AG04450 (cell line): ENCODE measurements at places on chromosomes 6 and 20.

GRCh38 chr20:540391-541201 lies 3.0 kb downstream of the CSNK2A1 start:
- no peak for DNase-seq

DNA sequence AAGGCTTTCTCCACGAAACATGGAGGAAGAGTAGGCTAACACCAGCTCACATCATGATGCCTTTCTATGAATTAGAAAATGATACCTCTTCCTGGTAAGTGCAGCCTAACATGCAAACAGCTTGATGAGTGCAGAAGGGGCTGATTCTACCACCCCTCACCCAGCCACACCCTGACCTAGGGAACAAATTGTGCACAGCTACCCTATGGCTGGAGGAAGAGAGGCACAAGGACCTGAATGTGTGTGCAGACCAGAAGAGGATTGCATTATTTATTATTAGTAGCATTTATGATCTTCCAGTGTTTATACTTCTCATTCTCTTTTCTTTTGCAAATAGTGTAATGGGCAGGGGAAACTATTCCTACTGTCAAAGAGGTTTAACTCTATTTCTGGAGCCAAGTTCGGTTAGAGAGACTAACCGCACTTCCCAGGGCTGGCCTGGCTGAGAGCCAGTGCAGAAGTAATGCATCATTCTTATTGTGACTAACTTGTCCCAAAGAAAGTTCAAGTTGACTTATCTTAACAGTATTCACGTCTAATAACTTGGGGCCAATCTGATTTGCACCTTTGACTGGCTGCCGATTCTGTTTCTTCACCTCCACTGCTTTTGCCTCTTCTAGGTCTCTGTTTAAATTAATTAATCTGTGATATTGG lies 237.5 kb downstream of the CD83 start:
- DNase-seq = peak; percentile 45

- no peak for DNase-seq
These were observed 464.2 kb downstream of the COL12A1 start for GRCh38 chr6:74741646-74742045.

GRCh38 chr6:154758125-154758524 lies 24.9 kb downstream of the SCAF8 start:
- DNase-seq = no peak

DNA sequence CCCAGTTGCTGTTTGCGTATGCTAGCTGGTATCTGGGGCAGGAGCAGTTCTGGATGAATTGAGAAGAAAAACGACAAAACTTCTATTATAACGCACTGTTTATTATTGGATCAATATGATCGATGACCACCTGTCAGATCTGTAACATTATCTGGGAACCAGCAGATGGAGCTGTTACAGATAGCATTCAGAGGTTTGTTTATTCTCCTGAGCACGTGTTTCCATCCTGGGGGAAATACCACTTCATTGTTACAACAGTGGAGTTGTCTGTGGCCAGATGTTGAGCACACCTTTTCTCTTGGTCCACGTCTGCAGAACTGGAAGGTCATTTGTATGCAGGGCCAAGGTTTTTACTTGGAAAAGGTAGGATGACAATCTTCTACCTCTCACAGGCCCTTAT lies 16.0 kb upstream of the NKX2-2 start:
- DNase-seq = no peak

- DNase-seq = no peak
These were observed 3.7 kb downstream of the GRIK2 start for GRCh38 chr6:101397199-101397598.

GRCh38 chr6:12718015-12718414 lies 1.4 kb downstream of the PHACTR1 start:
- DNase-seq = no peak

GRCh38 chr6:47262231-47262630 lies 47.5 kb downstream of the TNFRSF21 start:
- DNase-seq = no peak

DNA sequence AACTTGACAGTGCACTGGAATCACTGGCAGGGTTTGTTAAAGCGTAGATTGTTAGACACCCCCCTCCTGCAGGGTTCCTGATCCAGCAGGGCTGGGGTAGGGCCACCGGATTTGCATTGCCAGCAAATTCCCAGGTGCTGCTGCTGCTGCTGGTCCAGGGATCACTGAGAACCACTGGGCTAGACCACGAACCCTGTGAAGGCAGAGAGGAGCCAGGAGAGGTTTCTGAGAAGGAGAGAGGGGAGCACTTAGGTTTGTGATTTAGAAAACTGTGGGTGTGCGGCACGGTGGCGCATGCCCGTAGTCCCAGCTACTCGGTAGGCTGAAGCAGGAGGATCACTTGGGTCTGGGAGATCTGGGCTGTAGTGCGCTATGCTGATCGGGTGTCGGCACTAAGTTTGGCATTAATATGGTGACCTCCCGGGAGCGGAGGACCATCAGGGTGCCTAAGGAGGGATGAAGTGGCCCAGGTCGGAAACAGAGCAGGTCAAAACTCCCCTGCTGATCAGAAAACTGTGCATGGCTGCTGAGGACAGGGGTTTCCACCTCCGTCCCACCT lies 53.6 kb upstream of the FAM83D start:
- no peak for DNase-seq

DNA sequence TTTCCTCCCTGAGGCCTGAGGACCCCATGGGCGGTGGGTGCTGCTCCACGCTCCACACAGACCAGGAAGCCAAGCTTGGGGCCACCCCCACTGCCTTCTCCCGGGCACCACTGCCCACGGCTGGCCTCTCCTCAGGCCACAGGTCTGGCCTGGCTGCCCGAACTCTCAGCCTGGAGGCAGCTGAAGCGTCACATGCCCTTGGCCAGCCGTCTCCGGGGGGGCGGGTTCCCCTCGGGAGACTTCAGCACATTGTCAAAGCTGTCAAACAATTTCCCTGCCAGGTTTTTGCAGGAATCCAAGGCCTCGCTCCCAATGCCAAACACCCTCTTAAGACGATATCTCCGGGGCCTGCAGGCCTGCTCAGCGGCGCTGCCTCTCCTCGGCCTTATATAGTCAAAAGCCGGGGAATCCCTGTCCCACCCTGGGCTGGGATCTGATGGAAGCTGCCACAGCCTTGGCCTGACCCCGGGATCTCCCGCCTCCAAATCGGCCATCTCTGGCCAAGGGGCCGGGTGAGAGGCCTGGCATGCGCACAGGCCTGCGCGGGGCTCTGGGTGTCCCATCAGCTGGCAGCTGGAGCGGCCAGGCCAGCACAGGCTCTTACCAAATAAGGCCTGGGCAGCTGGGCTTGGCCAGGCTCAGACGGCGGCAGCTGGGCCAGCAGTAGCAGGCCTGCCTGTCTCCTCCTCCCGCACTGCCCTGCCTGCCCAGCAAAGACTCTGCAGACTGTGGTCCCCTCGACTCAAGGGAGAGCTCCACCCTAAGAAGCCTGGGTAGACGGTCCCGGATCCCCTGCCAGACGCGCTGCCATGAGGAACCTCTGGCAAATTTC lies 49.7 kb downstream of the RBM38 start:
- peak; percentile 60 for DNase-seq

GRCh38 chr6:148747145-148747470 lies 278 bp downstream of the UST start:
- DNase-seq = no peak

DNA sequence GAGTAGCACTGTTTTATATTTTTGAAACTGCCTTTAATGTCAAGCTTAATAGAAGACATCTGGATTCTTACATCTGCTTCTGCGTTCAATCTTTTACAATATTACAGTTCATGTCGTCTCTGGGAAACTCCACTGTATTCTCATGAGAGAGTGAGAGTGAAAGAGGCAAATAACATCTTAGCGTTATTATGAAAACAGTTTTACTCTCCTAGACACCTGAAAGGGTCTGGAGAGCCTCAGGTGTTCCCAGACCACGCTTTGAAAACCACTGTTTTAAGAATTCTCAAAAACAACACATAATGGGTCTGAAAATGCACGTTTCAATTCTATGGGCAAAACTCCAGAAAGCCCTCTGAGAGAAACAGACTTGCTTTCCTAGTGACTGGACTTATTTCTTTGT lies 63.3 kb downstream of the ARHGAP18 start:
- DNase-seq = no peak

DNA sequence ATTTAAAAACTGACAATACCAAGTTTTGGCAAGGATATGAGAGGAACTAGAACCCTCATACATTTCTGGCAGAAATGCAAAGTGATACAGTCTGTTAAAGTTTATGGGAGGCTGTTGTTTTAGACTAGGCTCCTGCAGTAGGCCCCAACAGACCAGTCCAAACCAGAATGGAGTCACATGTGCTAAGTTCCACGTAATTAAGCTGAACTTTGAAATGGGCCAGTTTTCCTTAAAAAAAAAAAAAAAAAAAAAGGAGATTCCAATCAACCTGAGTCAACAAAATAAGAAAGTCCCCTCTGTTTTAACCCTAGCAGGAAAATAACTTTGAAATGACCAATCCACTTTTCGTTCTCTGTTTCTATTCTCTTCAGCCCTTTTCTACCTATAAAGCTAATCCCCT lies 26.5 kb downstream of the IL17F start:
- no peak for DNase-seq

DNA sequence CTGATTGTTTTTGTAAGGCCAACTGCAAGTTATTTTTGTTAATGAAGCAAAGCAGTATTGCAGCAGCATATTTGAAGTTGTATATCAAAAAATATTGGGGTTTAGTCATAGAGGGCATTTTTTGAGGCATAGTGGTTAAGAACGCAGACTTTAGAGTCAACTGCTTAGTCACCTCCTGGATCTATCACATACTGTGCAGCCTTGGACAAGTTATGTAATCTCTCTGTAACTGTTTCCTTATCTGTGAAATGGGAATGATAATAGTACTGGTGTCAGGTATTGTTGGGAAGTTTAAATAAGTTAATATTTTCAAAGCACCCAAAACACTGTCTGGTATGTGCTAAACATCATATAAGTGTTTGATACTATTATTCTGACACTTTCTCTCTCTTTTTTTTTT lies 27.2 kb upstream of the EFHC1 start:
- no peak for DNase-seq

- DNase-seq = no peak
These were observed 53.9 kb downstream of the PREX1 start for GRCh38 chr20:48773837-48774418.

DNA sequence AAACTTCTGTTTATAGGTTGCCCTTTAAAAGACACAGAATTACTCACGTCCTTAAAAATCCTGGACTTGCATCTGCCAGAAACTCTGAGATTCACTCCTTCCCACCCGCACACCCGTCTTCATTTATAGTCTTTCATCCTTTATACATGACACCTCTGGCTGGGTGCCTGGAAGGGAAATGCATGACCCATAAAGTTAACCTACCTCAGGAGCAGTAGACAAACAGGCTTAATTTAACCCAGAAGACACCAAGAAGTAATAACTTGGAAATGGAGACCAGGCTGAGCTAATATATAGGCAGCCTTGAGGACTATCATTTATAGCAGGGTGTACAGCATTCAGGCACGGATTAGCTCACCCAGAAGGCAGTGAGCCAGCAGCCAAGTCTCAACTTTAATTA lies 429.0 kb upstream of the NRSN1 start:
- no peak for DNase-seq

- DNase-seq = no peak
These were observed 27.0 kb downstream of the TOX2 start for GRCh38 chr20:43941476-43942200.

DNA sequence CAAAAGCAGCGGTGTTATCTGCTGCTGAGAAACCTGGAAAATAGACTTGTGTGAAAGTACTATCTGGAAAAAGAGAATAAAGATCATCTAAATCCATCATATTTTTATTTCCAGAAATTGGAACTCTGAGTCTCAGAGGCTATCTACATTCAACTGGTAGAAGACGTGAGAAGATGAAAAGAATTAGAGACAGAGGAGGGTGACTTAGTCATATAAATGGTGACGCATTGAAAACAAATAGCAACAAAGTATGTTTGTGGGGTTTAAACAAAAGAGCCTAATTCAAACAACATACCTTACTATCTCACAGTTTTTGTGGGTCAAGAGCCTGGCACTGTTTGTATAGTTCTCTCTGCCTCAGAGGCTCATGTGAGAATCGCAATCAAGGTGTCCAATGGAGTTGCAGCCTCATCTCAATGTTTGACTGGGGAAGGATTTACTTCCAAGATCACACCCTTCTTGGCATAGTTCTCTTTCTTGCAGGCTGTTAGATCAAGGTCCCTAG lies 757.1 kb upstream of the SLC35B3 start:
- DNase-seq = no peak

- no peak for DNase-seq
These were observed 111.6 kb downstream of the ERMARD start for GRCh38 chr6:169862892-169863525.

- no peak for DNase-seq
These were observed 13.0 kb downstream of the SLC35F1 start for GRCh38 chr6:117919775-117920729.
